ENCODE measurements at places on chromosomes 12 and 14. TPM values are rescaled to one million over a fixed set of nuclear protein-coding genes. Genes with fewer than 3 reads are reported as not detected.

The OAS2 gene
- total RNA-seq: 3.3 TPM

The CKB gene
- total RNA-seq: 504 TPM

The EIF2S3B gene
- not detected for total RNA-seq

The ZFHX2 gene
- 1.1 TPM for total RNA-seq

The RIMBP2 gene
- total RNA-seq: 5.2 TPM

The MEG3 gene
- total RNA-seq: 156 TPM

- DNase-seq: peak; percentile 41
These were observed 5.1 kb downstream of the ERBB3 start for GRCh38 chr12:56084958-56085543.

DNA sequence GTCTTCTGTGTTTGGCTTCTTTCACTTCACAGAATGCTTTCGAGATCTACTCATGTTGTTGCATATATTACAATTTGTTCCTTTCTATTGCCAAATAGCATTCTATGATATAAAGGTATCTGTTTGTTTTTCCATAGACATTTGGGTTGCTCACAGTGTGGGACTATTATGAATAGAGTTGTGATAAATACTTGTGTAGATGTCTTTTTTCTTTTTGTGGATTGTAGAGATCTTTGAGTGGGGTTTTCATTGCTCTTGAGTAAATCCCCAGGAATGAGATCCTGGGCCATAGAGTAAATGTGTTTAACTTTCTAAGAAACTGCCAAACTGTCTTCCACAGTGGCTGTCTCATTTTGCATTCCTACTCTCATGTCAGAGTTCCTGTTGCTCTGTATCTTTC is 24.9 kb upstream of the CEBPE start:
- DNase-seq: no peak

- no peak for DNase-seq
These were observed 1140.6 kb downstream of the BCL11B start for GRCh38 chr14:98131406-98131805.

DNA sequence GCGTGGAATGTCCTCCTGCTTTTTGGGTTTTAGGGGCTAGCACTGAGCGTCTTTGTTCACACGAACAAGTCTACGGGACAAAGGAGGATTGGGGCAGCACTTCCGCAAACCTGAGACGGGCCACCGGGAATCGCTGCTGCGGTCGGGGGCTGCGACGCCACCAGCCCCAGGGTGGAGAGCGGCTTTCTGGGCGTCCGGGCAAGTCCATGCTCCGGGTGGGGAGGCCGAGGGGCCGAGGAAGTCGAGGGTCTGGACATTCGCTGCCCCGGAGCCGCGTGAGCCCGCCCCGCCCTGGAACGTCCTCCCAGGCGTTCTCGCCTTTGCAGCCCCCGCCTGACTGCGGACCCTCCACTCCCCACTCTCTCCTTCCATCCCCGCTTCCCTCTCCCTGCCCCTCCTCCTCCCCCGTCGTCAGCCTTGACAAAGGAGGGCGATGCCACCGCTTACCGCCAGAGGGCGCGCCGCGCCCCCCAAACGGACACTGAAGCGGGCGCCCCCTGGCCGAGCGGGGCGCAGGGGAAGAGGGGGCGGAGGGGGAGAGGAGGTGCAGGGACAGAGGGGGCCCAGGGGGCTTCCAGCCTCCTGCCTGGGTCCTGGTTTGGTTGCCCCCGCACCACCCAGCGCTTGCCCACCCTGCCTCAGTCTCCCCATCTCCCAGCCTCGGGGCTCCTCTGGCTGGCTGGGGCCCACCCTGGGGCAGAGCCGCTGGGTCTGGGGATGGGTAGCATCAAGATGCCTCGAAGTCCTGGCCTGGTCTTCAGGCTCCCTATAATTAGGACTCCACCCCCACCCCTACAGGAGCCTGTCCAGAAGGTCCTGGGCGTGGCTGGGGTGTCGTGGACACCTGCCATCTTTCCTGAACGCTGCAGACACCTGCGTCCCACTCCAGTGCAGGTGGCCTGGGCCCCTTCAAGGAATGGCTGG is 39.1 kb upstream of the INF2 start:
- DNase-seq: peak; percentile 71

DNA sequence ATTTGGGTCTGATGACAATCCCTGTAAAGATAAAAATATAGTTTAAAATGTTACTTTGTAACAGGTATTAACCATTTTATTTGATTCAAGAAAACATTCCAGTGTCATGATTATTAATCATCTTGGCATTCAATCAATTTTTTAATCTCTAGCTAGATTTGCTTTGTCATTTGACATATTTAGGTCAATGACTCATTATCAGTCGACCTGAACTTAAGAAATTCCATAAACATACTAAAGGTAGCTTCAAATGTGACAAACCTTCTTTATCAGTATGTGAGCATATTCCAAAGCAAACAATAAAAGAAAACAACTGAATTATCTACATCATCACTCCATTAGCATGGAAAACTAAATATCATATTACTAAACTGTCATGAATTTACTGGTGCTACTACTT is 50.8 kb upstream of the CDKL1 start:
- no peak for DNase-seq

DNA sequence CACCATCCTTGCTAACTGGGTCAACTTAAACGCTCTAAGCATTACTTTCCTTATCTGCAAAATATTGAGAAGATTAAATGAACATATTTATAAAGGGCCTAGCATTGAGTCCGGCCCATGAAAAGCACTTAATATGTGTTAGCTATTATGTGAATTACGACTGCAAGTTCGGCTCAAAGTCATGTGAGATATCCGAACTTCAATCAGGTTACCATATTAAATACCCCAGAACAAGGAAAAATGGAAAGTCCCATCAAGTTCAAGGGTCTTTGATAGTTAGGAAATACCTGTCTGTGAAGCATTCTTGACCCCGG is 487 bp upstream of the NRDE2 start:
- no peak for DNase-seq
